ENCODE measurements at places on chromosomes 12 and 14. TPM values are rescaled to one million over a fixed set of nuclear protein-coding genes. Genes with fewer than 3 reads are reported as not detected.

GRCh38 chr12:39620659-39621658 lies 1.4 kb upstream of the ABCD2 start:
- H3K36me3 ChIP-seq = peaks cover 13% of the 10 kb centered on the region
- H3K27me3 ChIP-seq = no peaks in the 10 kb centered on the region
- H3K27ac ChIP-seq = no peak overlapping the region
- peak; percentile 54 for DNase-seq
- H3K4me3 ChIP-seq = peak overlapping the region; percentile 82

DNA sequence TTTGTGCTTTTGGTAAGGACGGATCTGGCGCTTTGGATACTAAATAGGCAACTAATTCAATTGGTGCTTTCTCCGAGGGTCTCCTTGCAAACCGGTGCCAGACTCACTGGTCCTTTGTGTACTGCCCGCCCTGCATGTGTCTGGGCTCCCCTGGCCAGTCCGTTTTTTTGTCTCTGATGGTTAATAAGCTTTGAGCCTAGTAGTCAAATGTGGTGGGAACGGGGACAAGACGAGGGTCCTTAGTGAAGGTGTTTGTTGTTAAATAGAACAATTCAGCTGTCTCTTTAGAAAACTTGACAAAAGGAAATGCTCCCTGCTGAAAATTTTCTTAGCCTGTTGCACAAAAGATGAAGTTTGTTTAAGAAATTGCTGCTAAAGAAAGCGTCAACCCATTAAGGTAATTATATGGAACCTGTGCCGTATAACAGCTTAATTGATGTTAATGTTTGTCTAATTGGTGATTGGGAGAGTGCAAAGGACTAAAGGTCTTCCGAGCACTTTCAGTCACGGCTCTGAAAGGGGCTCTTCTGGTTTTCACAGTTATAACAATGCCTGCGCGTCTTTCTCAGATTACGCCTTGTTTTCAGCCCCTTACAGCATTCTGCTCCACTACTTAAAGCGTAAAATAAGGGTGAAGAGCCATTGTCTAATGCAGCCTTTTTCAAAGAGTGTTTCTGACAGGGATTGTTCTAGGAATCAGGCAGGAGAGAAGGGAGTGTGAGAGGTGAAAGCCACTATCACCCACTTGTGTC lies 537.4 kb downstream of the PRKD1 start:
- H3K4me3 ChIP-seq = no peak overlapping the region
- H3K27me3 ChIP-seq = no peaks in the 10 kb centered on the region
- no peak overlapping the region for H3K27ac ChIP-seq
- H3K36me3 ChIP-seq = no peaks in the 10 kb centered on the region

- no peaks in the 10 kb centered on the region for H3K36me3 ChIP-seq
- no peak for DNase-seq
- H3K4me1 ChIP-seq = no peaks in the 10 kb centered on the region
- H3K27ac ChIP-seq = no peak overlapping the region
- H3K27me3 ChIP-seq = peaks cover 9% of the 10 kb centered on the region
Observed at GRCh38 chr12:116666305-116666673, 71.6 kb downstream of the SPRING1 start.

DNA sequence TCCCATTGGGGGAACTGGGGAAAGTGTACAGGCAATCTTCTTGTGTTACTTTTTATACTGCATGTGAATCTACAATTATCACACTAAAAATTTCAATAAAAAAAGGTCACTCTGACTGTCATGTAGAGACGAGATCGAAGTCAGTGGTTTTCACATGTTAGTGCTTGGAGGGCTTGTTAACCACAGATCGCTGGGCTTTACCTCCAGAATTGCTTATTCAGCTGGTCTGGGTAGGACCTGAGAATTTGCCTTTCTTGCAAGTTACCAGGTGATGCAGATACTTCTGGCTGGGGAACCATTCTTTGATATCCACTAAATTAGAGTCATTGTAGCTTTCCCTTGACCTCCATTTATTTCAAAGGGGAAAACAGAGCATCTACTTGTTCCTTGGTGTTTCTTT lies 62.8 kb upstream of the SLC38A4 start:
- no peaks in the 10 kb centered on the region for H3K36me3 ChIP-seq
- DNase-seq = no peak
- no peak overlapping the region for H3K4me3 ChIP-seq
- no peaks in the 10 kb centered on the region for H3K4me1 ChIP-seq
- no peak overlapping the region for H3K27ac ChIP-seq

- DNase-seq = no peak
- peaks cover 2% of the 10 kb centered on the region for H3K4me1 ChIP-seq
- no peaks in the 10 kb centered on the region for H3K36me3 ChIP-seq
- no peaks in the 10 kb centered on the region for H3K27me3 ChIP-seq
Observed at GRCh38 chr12:47557386-47557785, 148.4 kb downstream of the RPAP3 start.

DNA sequence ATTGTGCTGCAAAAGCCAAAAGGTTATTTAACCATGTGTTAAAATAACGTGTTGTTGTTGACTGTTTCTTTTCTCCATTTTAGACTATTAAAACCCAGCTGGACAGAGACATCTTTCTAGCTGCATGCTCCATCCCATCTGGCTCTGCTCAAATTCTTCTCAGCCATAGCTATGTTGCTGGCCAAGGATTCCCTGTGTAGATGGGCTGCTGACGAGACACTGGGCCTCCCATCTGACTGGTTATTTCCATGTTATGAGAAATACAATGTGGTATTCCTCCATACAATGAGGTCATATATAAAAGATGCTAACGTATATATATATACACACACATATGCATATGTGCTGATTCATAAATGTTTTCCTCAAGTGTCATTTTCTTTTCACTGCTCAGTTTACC lies 30.1 kb downstream of the MED13L start:
- no peak for DNase-seq
- peaks cover 24% of the 10 kb centered on the region for H3K36me3 ChIP-seq
- peaks cover 41% of the 10 kb centered on the region for H3K4me1 ChIP-seq
- no peaks in the 10 kb centered on the region for H3K27me3 ChIP-seq

DNA sequence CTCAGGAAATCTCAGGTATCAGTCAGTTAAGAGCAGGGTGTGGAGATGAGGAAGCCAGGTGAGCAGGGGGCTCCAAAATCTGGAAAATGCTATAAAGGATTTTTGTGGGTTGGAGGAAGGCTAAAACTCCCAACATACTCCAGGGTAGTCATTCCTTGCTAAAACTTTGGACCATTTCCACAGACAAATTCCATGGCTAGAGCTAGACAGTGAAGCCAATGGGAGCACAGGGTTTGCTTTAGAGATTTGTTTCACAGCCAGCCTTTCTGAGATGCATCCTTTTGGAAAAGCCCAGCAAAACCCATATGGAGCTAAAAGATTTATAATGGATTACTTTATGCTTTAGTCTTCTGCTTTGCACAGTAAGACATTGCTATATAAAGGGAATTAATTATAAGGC lies 146.5 kb downstream of the SAMD4A start:
- peaks cover 19% of the 10 kb centered on the region for H3K27me3 ChIP-seq
- peaks cover 6% of the 10 kb centered on the region for H3K36me3 ChIP-seq
- H3K4me3 ChIP-seq = no peak overlapping the region
- H3K27ac ChIP-seq = no peak overlapping the region

The SMCO2 gene
- 1.4 TPM for total RNA-seq

DNA sequence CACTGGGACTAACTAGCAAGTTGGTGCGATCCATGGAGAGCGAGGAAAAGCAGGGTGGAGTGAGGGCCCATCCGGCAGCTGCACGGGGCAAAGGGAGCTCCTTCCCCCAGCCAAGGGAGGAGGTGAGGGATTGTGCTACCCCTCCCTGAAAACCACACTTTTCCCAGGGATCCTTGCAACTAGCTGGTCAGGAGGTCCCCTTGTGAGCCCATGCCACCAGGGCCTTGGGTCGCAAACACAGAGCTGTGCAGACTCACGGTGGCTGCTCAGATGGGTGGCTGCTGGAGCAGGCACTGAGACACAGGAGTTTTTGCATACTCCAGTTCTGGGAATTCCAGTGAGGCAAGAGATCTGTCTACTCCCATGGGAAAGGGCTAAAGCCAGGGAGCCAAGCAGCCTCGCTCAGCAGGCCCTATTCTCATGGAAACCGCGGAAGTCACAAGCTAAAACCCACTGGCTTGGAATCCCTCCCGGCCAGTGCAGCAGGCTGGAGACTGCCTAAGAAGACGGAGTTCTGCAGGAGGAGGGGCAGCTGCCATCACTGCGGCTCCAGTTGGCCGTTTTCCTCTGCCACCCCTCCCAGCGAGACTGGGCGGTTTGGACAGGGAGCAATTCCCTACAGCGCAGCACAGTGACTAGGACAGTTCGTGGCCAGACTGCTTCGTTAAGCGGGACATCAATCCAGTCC lies 10.9 kb upstream of the ZNF705A start:
- peaks cover 24% of the 10 kb centered on the region for H3K27me3 ChIP-seq
- H3K4me3 ChIP-seq = no peak overlapping the region
- H3K27ac ChIP-seq = no peak overlapping the region
- H3K36me3 ChIP-seq = no peaks in the 10 kb centered on the region

The HPD gene
- not detected for total RNA-seq

The SART3 gene
- 85.8 TPM for total RNA-seq

DNA sequence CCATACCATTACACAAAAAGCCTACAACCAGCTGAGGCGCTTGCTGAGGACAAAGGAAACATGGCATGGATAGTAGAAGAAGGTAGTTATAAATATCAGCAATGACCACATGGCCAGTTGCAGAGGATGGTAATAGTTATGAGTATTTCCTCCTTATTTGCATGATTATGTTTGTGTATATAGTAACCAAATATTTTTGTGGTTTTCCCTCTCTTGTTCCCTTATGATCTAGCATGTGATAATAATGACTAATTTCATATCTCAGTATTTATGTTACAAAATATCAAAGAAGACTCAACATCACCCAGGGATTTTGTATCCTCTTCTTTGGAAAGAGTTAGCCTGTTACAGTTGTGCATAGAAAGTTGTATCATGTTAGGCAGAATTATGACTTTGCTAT lies 13.5 kb upstream of the CATSPERB start:
- no peak overlapping the region for H3K27ac ChIP-seq
- peaks cover 11% of the 10 kb centered on the region for H3K4me1 ChIP-seq
- H3K27me3 ChIP-seq = no peaks in the 10 kb centered on the region

GRCh38 chr12:92673756-92674155 lies 29.0 kb upstream of the PLEKHG7 start:
- no peak overlapping the region for H3K4me3 ChIP-seq
- H3K27ac ChIP-seq = no peak overlapping the region
- DNase-seq = no peak
- H3K4me1 ChIP-seq = no peaks in the 10 kb centered on the region
- H3K36me3 ChIP-seq = no peaks in the 10 kb centered on the region

All from activated T-helper 2 cell treated with anti-CD3 and anti-CD28 coated beads, Interferon-gamma antibody, Interleukin-2, Interleukin-4, amounts not matched to agents 10 μg/mL and 5 μg/mL and 100 μg/mL, durations not matched to agents 14 hours and 24 hours and 36 hours (primary cell).